ENCODE measurements at places on chromosomes 6 and 20.
A peak's percentile ranks its signal among the peaks of the same experiment; 100 is the strongest.

DNA sequence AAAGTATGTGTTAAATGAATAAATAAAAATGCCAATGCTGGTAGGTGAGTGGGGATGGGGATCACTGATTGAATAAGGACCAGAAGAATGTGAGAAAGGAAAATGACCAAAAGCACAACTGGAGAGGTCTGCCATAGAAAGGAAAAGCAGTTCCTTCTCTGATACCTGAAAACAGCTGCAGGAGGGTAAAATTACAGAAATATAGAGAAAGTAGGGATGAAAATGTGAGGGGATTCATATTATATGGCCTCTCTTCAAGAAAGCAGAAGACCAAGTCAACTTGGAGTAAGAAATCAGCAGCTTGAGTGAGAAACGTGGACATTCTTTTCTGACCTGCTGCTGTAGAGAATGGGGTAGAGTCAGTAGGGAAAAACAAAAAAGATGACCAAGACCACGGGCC lies 125.1 kb downstream of the MYB start:
- no peak for DNase-seq

- DNase-seq: no peak
Measured at GRCh38 chr6:113050979-113051378, 703.8 kb downstream of the RFPL4B start.

GRCh38 chr6:86683132-86683908 lies 254.0 kb upstream of the HTR1E start:
- DNase-seq: no peak

GRCh38 chr6:108365478-108365877 lies 70.6 kb downstream of the AFG1L start:
- peak; percentile 65 for DNase-seq

All from NCI-H748 treated with DMSO at 0.1 percent for 48 hours (cell line).